ENCODE measurements at places on chromosomes 4 and X. TPM values are rescaled to one million over a fixed set of nuclear protein-coding genes. Genes with fewer than 3 reads are reported as not detected.

PARM1 gene
- polyA plus RNA-seq, result 38.2 TPM

CD38 gene
- polyA plus RNA-seq, result 4.6 TPM

ADH7 gene
- polyA plus RNA-seq, result not detected

DNA sequence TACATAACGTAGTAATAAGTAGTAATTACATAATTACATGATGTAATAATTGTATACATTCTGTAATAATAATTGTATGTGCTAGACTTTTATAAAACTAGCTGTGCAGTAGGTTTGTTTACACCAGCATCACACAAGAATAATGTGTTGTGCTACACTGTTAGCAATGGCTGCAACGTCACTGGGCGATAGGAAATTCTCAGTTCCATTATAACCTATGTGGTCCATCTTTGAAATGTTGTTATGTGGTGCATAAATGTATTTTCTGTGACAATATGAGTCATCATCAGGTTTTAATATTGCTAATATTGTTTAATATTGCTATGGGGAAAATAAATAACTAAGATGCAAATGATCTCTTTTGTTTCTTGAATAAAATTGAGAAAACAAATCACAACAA, 46.0 kb upstream of the ATP8A1 start:
- DNase-seq, result no peak

- no peak for DNase-seq
Observed at GRCh38 chr4:17502756-17503155, 9.1 kb downstream of the QDPR start.

- DNase-seq, result no peak
Observed at GRCh38 chrX:3450881-3451570, 104.6 kb upstream of the MXRA5 start.
